Posterior vena cava (tissue), 2 donors: ENCODE measurements at places on chromosomes 5 and 9.

- DNase-seq = no peak
Measured at GRCh38 chr5:97089149-97089801, 53.1 kb downstream of the LIX1 start.

GRCh38 chr9:16058131-16058549, 505.3 kb downstream of the CCDC171 start:
- DNase-seq = no peak

DNA sequence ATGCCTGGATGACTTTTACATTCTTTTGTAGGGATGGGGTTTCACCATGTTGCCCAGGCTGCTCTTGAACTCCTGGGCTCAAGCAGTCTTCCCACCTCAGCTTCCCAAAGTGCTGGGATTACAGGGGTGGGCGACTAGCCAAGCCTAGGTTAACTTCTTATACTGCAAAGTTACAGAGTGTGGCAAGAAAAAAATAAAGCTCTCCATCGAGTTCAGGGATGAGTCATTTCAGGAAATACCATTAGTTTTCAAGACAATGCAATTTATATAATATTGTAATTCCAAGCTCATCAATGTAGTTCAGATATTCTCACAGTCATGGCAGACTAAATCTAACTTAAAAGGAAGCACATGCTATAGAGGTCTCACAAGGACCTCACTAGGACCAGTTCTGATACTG, 11.5 kb upstream of the ABO start:
- no peak for DNase-seq

DNA sequence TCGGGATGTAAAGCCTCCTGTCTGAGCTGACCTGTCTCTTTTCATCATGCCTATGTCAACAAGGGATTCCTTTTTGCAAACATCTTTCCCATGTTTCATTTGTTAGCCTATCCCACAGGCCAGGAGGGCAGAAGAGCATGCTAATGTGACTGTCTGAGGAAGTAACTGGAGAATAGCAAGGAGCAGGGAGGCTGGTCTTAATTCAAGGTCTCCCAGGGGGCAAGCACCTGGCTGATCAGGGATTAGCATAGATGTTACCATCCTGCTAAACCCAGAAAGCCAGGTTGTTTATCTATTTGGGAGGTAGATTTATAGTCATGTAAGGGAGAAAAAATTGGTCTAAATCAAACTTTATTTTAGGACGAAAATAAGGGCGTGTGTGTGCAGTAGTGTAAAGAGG, 36.7 kb upstream of the MAP1B start:
- no peak for DNase-seq

GRCh38 chr5:172626031-172626581, 15.0 kb upstream of the NEURL1B start:
- DNase-seq = peak; percentile 59

GRCh38 chr5:6201631-6202030, 176.7 kb downstream of the MED10 start:
- DNase-seq = no peak
